Stimulated activated CD8-positive, alpha-beta memory T cell treated with anti-CD3 and anti-CD28 coated beads, Interleukin-2, amount 100 ng/mL, for 48 hours (primary cell): ENCODE measurements at places on chromosomes 5 and 9.

DNA sequence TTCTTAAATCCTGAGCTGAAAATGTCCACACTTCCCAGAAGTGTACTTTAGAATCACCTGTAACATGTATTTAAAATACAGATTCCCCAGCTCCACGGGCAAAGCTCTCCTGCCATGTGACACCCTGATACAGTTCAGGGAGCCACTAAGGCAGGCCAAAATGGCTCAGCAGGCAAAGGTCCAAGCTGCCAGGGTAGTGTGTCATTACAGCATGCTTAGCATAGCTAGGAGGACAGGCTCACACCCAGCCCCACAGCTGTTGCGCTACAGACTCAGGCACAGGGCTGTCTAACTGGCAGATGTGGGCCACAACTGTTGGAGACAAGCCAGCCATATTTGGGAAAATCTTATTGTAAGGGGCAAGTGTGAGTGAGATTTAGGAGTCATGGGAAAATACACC lies 73.0 kb downstream of the C9orf85 start:
- DNase-seq, result no peak

DNA sequence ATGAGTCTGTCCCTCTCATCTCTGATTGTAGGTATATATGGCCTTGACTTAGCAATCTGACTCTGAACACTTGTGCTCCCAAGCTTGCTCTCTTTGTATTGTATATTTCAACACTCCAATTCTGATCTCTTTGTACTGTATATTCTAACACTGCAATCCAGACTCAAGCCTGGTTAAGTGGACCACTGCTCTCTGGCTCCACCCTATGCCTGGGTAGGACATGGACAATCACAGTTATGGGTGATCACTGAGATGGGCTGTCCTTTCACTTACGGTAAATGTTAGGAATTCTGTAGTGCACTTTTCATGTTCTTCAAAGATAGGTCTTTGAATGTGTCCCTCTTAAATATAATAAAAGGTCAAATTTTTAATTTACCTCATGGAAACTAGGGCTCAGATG lies 165.1 kb downstream of the TLR4 start:
- no peak for DNase-seq

- DNase-seq, result no peak
Observed at GRCh38 chr9:35537913-35538312, 48.0 kb downstream of the RUSC2 start.

- no peak for DNase-seq
Observed at GRCh38 chr9:130295431-130295830, 29.9 kb downstream of the HMCN2 start.

GRCh38 chr5:179297486-179298180 lies 47.6 kb downstream of the ADAMTS2 start:
- no peak for DNase-seq

DNA sequence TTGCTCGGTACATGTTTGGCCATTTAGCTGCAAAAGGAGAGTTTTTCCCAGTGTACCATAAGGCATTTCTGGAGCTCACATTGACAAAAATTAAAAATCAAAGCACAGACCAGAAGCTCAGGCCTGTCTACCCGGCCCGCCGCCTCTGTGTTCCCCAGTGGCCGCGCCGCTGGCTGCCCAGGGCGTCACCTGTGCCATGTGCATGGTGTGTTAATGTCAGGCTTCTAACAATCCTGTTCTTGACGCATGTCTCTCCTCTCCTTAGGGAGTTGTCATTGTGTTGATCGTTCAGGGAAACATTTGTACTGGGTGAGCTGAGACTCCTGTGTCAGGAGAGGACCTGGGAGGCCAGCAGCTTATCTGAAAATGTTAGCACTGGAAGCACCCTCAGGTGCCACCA lies 9.6 kb upstream of the NTNG2 start:
- DNase-seq, result no peak

DNA sequence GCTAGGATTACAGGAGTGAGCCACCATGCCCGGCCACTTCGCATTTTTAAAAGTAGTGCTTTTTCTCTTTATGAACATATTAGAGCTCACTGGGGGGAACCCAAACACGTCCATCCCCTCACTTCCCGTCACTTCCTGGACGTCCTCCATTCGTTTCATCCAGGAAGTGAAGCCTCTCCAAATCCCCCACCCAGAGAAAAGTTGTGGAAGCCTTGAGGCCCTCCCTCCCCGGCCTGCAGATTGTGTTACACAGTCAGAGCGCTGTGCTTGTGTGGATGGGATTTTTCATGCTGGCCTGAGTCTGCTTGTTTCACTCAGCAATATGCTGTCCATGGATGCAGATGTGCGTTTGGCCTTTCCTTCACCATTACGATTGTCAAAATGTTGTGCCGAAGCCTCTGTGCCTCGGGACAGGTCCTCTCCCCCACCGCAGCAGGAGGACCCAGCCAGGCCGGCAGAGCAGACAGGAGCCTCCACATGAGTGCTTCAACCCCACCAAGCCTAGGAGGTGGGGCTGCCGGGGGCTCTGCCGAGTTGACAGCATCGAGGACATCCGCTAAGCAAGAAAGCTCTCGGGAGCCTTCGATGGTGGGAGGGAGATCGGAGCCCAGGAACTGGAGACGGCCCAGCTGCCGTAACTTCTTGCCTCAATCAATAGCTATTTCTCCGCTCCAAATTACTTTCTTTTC lies 121.6 kb upstream of the PPP1R26 start:
- no peak for DNase-seq

- no peak for DNase-seq
Observed at GRCh38 chr5:15737036-15737821, 237.2 kb downstream of the FBXL7 start.

DNA sequence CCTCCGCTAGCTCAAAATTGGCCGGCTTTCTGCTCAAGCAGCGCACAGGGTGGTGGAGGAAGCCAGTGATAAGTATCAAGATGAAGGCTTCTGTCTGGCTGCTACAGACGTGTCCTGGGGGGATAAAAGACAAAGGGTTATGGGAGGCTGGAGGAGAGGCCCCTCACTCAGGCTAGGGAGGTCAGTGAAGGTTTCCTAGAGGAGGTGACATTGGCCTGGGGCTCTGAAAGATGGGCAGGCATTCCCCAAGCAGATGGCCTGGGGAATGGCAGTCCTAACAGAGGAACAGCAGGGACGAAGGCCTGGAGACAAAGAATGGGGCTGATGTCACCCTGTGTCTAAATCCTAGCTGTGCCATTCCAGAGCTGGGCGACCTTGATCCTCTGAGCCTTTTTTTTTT lies 32.3 kb downstream of the OLFML2A start:
- no peak for DNase-seq

- DNase-seq, result no peak
Observed at GRCh38 chr5:90233476-90233875, 176.1 kb downstream of the CETN3 start.

DNA sequence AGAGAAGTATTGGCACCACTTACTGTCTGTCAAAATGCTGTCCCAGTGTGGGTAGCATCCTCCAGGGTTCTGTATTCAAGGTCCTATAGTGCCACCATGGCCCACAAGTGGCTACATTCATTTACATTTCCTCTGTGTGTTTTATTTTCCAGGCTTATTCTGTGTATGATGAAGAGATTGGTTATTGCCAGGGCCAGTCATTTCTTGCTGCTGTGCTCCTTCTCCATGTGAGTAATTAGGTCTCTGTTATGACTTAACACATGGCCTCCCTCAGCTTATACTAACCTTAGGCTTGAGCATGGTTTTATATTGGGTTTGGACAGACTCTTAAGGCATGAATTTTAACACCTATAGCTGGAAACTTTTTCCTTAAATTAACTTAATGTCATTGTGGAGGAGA lies 36.7 kb downstream of the GPR21 start:
- no peak for DNase-seq

DNA sequence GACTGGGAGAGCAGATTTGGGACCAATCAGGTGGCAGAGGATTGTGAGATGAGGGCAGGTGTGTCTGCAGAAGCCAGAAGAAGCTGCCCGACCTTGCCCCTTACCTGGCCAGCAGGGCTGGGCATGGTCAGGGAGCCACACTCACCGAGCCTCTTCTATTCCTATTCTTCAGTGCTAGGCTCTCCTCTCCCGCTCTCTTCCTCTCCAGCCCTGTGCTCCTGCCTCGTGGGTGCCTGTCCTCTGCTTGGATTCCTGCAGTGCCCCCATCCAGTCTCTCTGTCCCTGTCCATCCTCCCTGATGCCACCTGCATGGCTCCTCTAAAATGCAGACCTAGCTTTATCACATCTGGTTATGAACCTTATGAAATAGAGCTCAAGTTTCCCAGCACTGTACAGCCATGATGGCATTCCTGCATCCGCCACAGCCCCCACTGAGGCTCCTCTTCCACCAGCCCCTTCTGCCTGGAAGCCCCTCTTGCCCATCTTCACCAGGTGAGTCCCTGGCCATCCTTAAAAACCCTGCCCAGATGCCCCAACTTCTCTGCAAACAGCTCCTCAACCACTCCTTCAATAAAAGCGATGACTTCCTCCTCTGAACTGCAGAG lies 8.2 kb downstream of the UBE2QL1 start:
- no peak for DNase-seq

DNA sequence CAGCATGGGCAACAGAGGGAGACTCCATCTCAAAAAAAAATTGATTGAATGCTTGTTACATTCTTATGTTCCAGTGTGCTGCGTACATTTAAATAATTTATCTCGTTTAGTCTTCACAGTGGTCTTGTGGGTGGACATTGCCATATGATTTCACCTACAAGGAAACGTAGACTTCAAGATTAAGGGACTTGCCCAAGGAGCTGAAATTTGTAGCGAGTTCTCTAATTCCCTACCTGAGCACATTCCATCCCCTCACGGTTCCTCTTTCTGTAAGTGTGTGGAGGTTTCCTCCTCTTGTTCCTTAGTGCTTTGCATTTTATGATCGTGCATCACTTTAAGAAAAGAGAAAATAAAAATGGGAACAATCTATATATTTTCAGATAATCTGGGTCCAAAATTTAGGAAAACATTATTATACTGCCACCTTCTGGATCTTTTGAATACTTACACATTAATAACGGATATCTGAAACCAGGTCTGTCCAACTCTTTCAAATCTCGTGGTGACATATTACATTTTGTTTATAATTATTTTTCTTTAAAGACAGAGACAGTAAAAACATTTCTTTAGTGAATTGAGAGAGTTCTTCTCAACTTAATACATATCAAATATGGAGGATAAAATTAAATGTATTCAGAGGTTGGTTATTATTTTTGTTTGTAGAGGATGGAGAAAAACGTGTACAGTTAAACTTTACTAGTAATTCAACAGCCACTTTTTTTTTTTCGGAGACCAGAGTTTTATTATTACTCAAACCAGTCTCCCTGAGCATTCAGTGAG lies 29.9 kb upstream of the C7 start:
- no peak for DNase-seq

GRCh38 chr5:159620853-159621540 lies 290.7 kb upstream of the IL12B start:
- no peak for DNase-seq

GRCh38 chr9:33250458-33250995 lies 10.6 kb downstream of the SPINK4 start:
- no peak for DNase-seq

DNA sequence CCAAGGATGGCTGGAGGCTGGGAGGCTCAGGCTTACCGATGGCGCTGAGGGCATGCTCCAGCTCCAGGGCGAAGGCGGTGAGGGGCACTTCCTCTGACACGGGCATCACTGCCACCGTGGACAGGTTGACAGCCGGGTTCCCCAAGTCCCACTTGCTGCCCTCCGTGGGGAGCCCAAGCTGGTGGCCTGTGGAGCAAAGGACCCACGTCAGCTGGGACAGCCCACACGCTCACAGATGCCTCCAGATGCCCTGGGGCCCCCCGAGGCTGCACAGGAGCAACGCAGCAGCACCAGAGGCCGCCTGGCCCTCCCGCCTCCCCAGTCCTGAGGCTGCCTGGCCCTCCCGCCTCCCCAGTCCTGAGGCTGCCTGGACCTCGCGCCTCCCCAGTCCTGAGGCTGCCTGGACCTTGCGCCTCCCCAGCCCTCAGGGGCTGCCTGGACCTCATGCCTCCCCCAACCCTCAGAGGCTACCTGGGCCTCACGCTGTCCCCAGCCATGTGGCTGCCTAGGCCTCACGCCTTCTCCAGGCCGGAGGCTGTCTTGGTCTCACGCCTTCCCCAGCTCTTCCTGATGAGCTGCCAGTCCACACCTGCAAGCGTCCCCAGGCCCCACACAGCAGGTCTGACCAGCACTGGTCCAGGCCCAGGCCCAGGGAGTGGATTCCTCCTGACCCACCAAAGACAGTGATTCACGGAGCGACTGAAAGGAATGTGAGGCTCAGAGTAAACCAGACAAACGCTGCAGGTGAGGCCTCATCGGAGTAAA lies 25.6 kb upstream of the NSMF start:
- no peak for DNase-seq

DNA sequence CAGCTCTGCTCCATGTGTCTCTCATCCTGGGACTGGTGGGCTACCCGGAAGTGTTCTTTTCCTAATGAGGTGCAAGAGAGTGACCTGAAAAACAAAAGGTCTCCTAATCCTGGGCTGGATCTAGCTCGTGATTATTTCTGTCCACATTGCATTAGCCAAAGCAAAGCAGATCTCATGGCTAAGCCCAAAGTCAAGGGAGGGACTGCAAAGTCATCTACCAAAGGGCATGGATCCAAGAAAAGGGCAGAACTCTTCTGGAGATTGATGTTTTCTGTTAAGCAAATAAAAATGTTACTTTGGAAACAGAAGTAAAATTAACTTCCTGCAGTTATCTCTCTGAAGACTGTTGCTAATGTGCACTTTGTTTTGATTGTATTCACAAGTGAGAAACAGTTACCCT lies 225.2 kb downstream of the CFAP90 start:
- no peak for DNase-seq

- DNase-seq, result no peak
Observed at GRCh38 chr9:4228606-4229005, 71.3 kb downstream of the GLIS3 start.

DNA sequence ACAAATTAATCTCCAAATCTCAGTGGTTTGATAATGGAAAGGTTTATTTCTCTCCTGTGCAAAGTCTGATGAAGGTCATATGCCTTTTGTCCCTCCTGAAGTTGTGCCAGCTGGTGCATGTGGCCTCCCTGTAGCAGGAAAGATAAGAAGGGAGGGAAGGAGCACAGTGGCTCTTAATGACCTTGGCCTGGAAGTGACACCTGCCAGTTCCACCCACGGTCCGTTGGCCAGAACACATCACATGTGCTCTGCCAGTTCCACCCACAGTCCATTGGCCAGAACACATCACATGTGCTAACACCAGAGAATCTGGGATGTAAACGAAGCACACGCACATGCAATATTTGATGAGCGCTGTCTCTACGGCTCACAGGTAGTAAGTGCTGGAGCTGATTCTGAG lies 130.9 kb downstream of the DOCK2 start:
- no peak for DNase-seq
